Dermis blood vessel endothelial cell (primary cell): ENCODE measurements at places on chromosomes 3 and 15. TPM values are rescaled to one million over a fixed set of nuclear protein-coding genes. Genes with fewer than 3 reads are reported as not detected.

Gene PRICKLE2
- total RNA-seq, result 2.5 and 3.2 TPM in 2 replicates

Gene FBXO40
- not detected in 2 replicates for total RNA-seq

Gene GCSAM
- not detected in 2 replicates for total RNA-seq

Gene SMAD6
- 10.1 and 11.9 TPM in 2 replicates for total RNA-seq

Gene PAK6
- total RNA-seq, result not detected in 2 replicates

Gene ACSBG1
- not detected in 2 replicates for total RNA-seq

Gene PPM1L
- total RNA-seq, result 1.0 and 2.1 TPM in 2 replicates

Gene INKA1
- total RNA-seq, result 14.0 and 28.8 TPM in 2 replicates

Gene CPNE9
- total RNA-seq, result not detected in 2 replicates

Gene VPS39
- 47.0 and 53.4 TPM in 2 replicates for total RNA-seq

Gene ABCF3
- 44.5 and 58.4 TPM in 2 replicates for total RNA-seq

Gene TGM4
- total RNA-seq, result 0.14 TPM in 1 of 2 replicates, not detected in the other
